ENCODE measurements at places on chromosomes 2 and 18.
A peak's percentile ranks its signal among the peaks of the same experiment; 100 is the strongest.

- DNase-seq, result no peak
Observed at GRCh38 chr2:155393406-155393805, 694.9 kb downstream of the KCNJ3 start.

DNA sequence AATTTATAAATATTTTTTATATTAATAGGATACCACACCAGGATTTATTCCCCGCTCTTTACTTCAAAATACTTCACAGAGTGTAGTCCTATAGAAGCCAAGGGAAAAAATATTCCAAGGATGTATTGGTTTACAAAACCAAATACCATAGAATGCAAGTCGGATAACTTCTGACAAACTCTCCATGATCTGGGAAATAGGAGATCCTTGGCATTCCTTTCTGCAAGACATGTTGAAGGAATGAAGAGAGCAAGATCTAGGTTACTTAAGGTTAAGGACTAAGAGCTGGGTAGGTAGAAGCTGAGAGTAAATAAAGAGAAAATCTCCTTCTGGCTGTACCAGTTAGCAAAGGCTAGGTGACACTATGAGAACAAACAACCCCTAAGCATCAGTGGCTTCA lies 141.2 kb downstream of the LRATD1 start:
- DNase-seq, result peak; percentile 42

DNA sequence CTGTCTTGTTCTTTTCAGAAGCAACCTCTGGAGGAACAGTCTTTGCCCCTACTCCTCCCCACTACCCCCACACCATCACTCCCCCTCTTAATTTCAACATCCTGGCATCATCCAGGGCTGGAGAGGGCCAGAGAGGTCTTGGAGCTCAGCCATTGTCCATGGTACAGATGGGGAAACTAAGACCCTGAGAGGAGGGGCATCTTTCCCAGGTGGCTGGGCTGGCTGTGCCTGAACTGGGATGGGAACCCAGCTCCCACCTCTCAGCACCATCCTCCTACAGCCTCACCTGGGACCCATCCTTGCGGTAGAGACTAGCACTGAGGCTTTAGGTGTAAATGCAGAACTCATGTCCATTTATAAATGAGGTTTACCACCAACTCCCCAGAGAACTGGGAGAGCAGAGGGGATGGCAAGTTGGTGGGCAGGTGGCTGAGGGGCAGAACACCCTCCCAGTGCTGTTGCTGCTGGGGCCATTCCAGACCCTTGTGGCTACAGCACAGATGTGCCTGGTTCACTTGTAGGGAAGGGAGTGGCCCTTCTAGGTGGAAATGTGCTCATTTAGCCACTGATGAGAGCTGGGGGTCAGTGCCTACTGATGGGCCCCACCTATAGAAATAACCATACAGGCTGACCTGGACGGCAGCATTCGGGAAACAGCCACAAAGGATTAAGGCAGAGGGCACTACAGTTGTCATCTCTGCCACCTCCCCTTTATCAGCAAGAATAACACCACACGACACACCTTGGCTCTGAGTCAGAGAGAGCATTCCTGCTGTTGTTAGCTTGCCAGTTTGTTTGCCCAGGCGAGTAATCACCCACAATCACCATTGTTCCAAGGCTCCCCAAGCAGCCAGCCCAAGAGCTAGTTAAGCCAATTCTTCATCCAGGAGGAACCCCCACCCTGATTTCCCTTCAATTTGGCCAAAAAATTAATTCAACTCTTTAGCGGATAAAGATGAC lies 2.1 kb downstream of the MLPH start:
- DNase-seq, result no peak

GRCh38 chr2:84280873-84281272 lies 178.2 kb downstream of the SUCLG1 start:
- no peak for DNase-seq

DNA sequence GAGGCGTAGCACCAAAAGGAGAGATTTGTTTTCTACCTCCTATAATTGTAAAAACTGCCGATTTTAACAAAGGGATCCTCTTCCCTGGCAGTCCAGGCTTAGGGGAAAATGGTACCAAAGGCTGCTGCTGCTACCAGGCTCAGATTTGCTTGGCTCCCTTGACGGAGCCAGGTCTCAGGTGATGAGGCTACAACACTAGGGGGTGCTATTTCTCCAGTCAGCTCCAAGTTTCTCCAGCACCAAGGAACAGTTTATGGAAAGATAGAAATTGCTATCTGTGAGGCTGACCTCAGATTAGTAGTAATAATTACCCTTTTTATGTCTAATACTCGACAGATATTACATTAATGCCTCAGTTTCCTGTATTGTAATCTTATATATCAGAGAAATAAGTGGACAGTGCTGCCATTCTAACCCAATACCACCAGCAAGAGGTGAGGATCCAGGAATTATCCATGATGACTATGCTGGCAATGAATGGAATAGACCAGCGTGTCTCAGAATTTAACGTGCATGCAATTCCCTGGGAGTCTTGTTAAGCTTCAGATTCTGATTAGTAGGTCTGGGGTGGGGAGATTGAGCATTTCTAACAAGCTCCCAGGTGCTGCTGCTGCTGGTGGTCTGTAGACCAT lies 111.3 kb downstream of the ESCO1 start:
- peak; percentile 46 for DNase-seq

DNA sequence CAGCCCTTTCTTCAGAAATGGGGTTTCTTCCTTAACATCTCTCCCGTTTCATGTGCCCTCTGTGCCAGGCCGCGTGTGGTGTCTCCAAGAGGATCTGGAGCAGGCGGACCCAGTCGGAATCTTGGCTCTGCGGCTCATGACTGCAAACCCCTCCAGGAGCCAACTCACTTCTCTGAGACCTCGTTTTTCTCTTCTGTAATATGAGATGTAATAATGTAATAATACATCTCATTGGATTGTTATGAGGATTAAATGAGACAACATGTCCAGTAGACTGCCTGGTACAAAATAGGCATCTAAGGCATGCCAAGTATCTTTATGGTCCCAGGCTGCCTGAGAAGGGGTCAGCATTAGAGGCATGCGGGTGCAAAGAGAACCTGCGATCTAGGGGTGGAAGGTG lies 221.3 kb upstream of the REV1 start:
- DNase-seq, result peak; percentile 23

- no peak for DNase-seq
Observed at GRCh38 chr2:136016836-136017235, 31.4 kb upstream of the DARS1 start.
